HFFc6 (cell line): ENCODE measurements at places on chromosomes 1 and 21.

GRCh38 chr1:171431994-171432393 lies 53.3 kb upstream of the PRRC2C start:
- DNase-seq = no peak

GRCh38 chr1:155513300-155513916 lies 49.2 kb downstream of the ASH1L start:
- peak; percentile 80 for DNase-seq

DNA sequence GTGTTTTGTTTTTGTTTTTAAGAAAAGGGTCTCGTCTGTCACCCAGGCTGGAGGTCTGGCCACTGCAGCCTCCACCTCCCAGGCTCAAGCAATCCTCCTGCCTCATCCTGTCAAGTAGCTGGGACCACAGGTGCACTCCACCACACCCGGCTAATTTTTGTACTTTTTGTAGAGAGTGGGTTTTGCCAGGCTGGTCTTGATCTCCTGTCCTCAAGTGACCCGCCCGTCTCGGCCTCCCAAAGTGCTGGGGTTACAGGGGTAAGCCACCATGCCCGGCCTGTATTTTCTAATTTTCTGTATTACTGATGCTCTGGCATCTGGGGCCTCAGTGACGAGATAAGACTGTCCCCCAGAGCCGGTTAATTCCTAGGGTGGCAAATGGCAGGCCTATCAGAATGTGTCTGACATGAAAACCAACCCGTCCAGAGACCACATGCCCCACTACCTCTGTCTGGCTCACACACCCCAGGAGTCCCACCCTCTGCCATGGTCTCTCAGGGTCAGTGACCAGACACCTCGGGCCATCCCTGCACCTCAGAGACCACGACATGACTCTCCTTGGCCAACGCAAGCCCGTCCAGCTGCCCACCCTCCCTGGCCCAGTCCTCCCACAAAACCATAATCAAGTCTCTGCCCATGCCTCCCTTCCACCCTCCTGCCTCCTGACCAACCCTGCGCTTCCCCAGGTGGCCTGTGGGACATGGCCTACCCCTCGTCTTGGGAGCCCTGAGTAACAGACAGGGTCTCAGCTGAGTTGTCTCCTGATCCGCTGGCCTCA lies 12.5 kb downstream of the NPHP4 start:
- no peak for DNase-seq

- no peak for DNase-seq
Observed at GRCh38 chr1:79448426-79448825, 441.9 kb upstream of the ADGRL4 start.

GRCh38 chr1:48931506-48932192 lies 155.0 kb upstream of the BEND5 start:
- DNase-seq = no peak

GRCh38 chr1:178037510-178038253 lies 56.2 kb upstream of the RASAL2 start:
- DNase-seq = peak; percentile 24

- no peak for DNase-seq
Observed at GRCh38 chr1:116472431-116472961, 98.3 kb downstream of the CD58 start.

DNA sequence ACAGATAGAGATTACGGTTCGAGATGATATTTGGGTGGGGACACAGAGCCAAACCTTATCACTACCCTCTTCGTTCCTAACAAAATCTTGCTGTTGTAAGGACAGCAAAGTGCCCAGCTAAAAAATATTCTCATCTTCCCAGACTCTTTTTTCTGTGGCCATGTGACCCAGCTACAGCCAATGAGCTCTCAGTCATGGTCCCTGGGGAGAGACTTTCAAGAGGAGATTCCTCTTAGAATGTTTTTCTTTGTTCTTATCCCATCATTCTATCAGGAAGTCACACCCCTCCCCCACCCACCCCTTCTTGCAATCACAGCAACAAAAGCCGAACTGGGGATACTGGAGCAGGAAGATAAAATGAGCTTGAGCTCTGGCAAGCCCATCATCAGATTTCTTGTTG lies 247.1 kb downstream of the CHRM3 start:
- DNase-seq = no peak

- no peak for DNase-seq
Observed at GRCh38 chr1:168654198-168654915, 74.6 kb downstream of the DPT start.
